ENCODE measurements at places on chromosomes 5 and 9.

DNA sequence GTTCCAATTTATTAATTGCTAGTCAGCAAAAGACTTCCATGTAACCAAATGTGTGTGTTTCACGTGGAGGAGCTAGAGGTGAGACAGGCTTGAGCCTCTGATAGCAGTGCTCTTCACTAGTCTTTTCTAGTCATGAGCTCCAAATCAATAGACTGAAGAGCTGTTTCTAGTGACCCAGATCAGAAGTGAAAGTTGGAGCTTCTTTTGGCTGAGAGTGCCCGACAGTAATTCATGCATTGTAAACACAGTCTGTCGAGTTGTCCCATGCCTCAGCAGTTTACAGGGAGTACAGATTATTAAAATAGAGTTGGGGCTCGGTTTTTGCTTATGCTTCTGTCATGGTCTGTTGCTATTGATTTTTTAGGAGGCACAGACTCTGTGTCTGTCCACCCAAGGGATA is 793.1 kb downstream of the DTWD2 start:
- DNase-seq = no peak

- DNase-seq = peak; percentile 38
Observed at GRCh38 chr9:86978922-86979474, 31.7 kb upstream of the GAS1 start.

DNA sequence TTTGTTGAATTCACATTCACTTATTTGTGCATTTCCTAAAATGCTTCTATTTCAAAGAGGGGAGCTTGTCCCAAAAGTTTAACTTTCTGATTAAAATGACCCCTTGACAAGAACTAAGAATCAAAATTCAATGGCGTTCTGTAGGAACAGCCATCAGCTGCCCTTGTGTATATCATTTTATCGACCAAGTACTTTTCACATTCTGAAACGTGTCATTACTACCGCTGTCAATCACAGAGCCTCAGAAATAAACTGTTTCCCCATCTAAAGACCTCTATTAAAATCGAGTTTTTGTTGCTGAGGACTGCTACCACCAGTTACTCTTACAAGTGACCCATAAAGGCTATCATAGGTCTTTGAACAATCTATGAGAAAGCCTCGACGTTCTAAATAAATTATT is 1.6 kb upstream of the FOXD1 start:
- no peak for DNase-seq

DNA sequence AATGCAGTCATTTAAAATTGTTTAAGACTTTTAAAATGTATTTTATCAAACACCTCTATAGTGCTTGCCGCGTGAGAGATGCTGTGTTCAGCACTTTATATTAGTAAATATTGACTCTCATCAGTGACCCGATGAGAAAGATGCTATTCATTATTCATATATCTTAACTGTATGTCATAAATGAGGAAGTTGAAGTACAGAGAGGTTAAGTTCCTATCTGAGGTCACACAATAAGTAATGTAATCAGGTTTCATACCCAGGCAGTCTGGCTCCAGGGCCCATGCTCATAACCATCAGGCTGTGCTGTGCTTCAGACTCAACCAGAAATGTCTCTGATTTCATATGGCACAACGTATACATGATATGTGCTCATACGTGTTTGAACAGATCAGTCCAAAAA is 119.0 kb downstream of the SV2C start:
- no peak for DNase-seq

- no peak for DNase-seq
Observed at GRCh38 chr5:171825051-171825450, 39.4 kb downstream of the SMIM23 start.

DNA sequence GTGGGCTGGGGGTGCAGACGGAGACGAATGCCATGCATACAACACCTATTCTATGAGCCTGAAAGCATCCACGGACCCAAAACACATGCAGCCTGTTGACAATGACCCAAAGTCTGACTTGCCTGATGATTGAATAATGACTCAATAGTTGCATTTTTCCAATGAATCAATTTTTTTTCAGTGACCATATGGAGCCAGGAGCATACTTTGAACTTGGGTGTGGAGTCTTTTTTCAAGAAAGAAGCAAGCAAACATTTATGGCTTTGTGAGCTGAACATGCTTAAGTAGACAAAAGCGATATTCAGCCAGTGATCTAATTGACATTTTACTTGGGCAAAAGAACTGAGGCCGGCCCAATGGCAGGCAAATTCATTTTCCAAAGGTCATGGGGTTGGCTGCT is 283.9 kb upstream of the PANK3 start:
- no peak for DNase-seq

GRCh38 chr9:12271421-12271891 is 421.7 kb upstream of the TYRP1 start:
- DNase-seq = no peak

DNA sequence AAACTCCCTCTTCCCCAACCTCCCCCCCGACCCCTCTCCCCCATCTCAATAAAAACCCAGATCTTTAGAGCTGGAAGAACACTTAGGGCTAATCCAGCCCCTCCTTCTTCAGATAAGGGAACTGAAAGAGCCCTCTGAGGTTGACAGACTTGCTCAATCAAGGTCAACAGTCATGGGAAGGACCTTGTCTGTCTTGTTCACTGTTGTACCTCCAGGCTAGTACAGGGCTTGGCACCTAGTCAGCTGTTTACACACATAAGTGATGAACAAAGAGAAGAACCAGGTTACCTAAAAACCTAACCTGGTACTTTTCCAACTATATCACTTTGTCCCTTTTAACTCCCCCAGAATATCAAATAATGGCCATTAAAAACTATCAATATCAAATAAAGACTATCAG is 2.4 kb downstream of the TTC39B start:
- no peak for DNase-seq

DNA sequence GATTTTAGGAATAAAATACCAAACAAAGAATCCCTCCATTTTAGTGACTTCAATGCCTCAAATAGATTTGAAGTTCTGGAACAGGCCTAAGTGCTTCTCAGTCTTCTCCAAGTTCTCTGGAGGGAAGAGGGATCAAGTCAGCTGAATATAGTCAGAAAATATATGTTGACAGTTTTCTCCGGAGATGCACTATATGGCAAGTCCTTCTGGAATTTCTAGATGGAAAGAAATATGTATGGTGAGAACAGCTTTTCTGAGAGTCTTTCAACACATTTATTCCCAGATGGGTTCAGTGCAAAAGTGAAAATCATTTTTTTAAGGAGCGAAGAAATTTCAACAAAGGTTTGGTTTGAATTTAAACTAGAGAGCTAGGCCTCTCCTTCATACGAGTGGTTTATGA is 317.4 kb upstream of the SLC30A5 start:
- no peak for DNase-seq

DNA sequence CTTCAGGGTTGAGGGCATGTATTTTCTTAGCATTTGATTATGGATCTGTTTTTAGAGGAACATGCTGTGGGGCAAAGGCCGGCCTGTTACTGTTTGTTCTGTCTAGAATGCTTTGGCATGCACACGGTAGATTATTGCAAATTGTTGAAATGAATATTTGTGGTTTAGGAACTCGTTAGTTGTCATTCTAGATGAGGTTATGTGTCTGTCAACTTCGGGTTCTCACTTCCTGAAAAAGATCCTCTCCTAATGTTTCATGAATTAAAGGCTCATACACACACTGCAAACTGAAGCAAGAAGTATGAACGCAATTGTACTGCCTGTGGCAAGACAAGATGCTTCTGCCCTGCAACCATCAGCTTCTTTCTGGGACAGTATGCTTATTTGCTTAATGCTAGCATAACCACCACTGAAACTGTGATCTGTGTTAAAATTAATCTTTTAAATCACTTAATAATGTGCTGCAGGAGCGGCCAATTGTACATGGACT is 99.6 kb downstream of the BASP1 start:
- peak; percentile 50 for DNase-seq

- no peak for DNase-seq
Observed at GRCh38 chr9:131545786-131546335, 538 bp downstream of the PRRT1B start.

GRCh38 chr5:51622161-51622790 is 239.0 kb downstream of the ISL1 start:
- no peak for DNase-seq

DNA sequence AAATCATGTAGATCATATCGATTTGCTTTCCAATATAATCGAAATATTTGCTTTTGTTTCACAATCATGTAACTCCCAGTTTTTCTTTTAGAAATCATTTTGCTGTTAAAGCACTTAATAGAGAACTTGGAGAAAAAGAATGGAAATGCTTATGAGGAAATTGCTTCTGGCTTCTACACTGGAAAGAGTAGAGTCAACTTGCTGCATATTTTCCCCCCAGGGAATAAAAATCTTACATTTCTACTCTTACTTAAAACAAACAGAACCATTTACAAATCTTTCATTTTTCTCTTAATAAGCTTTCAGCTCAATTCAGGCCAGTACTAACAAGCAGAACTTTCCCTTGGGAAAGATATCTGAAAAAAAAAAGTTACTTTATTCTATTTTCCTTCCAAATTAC is 312.0 kb downstream of the CHSY3 start:
- no peak for DNase-seq

- no peak for DNase-seq
Observed at GRCh38 chr5:71905834-71906711, 187.0 kb downstream of the CARTPT start.

- DNase-seq = peak; percentile 19
Observed at GRCh38 chr9:20722221-20722620, 38.2 kb downstream of the FOCAD start.

GRCh38 chr5:178478370-178478769 is 111.8 kb downstream of the COL23A1 start:
- no peak for DNase-seq
